SJCRH30 (cell line): ENCODE measurements at places on chromosomes 4 and X. TPM values are rescaled to one million over a fixed set of nuclear protein-coding genes. Genes with fewer than 3 reads are reported as not detected.

DNA sequence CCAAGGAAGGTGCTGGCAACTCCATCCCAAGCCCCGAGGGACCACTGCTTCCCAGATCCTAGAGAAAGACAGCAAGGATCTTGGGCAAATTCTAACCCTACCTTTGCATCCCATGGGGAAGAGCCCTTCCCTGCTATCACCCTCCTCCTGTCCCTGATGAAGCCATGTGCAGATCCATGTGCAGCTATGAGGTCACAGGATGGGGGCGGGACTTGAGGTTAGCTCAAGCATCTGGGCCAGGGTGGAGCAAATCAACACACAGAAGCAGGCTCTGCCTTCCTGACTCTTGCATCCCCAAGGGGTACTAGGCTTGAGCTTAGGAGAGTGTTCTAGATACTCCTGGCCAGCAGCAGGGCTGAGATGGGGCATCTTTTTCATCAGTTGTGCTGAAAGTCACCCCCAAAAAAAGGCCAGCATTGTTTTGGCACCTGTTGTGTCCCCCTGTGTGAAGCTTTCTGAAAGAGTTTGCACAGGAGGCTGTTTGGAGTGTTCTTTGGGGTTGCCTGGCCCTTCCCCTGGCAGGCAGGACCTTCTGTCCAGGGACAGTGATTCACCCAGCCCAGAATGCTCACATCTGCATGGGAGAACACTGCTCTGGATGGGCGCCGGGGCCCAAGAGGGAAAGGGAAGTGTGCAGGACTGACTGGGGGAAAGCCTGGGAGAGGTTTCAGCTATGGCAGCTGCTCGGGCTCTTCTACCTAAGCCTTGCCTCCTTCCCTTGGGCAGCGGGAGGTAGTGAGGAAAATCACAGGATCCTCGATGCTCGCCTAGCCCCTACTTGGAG is 50.8 kb downstream of the PRPS1 start:
- H3K36me3 ChIP-seq: no peaks in the 10 kb centered on the region
- H3K4me1 ChIP-seq: peaks cover 5% of the 10 kb centered on the region
- no peaks in the 10 kb centered on the region for H3K27me3 ChIP-seq
- H3K27ac ChIP-seq: no peak overlapping the region
- peak; percentile 48 for DNase-seq
- no peak overlapping the region for H3K4me3 ChIP-seq

DNA sequence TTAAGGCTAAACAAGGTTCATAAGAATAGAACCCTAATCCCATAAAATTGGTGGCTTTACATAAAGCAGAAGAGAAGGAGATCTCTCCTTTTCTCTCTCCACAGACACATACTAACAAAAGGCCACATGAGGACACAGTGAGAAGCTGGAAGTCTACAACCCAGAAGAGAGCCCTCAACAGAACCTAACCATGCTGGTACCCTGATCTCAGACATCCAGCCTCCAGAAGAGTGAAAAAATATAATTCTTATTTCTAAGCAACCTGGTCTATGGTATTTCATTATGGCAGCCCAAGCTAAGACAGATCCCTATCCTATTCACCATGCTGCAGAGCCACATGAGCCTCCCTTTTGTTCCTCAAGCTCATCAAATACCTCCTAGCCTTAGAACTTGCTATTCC is 195.5 kb downstream of the ANTXR2 start:
- no peak for DNase-seq
- no peak overlapping the region for H3K4me3 ChIP-seq
- no peaks in the 10 kb centered on the region for H3K36me3 ChIP-seq
- no peaks in the 10 kb centered on the region for H3K27me3 ChIP-seq

LSM6 gene
- total RNA-seq: 66.7 and 79.6 TPM in 2 replicates

JADE3 gene
- 4.5 and 5.5 TPM in 2 replicates for total RNA-seq

DNA sequence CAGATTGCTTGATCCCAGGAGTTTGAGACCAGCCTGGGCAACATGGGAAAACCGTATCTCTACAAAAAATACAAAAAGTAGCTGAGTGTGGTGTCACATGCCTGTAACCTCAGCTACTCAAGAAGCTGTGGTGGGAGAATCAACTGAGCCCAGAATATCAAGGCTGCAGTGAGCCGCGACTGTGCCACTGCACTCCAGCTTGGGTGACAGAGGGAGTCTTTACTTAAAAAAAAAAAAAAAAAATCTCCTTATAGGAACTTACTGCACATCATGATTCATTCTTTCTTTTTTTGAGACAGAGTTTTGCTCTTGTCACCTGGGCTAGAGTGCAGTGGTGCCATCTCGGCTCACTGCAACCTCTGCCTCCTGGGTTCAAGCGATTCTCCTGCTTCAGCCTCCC is 24.3 kb downstream of the UPF3B start:
- H3K27me3 ChIP-seq: no peaks in the 10 kb centered on the region
- peaks cover 40% of the 10 kb centered on the region for H3K36me3 ChIP-seq
- H3K4me3 ChIP-seq: no peak overlapping the region

DNA sequence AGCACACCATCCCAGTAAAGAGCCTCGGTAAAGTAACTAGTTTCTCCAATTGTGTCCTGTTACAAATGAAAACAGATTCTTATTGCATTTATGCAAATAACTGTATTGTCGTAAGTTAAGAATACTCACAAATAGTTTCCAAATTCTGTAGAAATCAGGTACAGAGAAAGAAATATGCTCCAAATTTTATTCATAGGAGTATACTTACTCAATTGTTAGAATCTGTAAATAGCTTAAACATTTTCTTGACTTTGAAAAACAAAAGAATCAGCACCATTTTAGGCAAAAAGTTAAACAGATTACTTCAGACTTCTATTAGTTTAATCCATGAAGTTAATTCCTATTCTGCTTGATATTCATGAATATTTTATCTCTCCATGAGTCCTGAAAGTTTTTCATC is 10.7 kb downstream of the CNGA1 start:
- no peaks in the 10 kb centered on the region for H3K27me3 ChIP-seq
- no peaks in the 10 kb centered on the region for H3K4me1 ChIP-seq
- no peaks in the 10 kb centered on the region for H3K36me3 ChIP-seq
- no peak overlapping the region for H3K4me3 ChIP-seq

GRCh38 chr4:168853770-168854169 is 156.3 kb downstream of the CBR4 start:
- no peak overlapping the region for H3K4me3 ChIP-seq
- H3K27me3 ChIP-seq: no peaks in the 10 kb centered on the region
- H3K27ac ChIP-seq: peak overlapping the region; percentile 35

DNA sequence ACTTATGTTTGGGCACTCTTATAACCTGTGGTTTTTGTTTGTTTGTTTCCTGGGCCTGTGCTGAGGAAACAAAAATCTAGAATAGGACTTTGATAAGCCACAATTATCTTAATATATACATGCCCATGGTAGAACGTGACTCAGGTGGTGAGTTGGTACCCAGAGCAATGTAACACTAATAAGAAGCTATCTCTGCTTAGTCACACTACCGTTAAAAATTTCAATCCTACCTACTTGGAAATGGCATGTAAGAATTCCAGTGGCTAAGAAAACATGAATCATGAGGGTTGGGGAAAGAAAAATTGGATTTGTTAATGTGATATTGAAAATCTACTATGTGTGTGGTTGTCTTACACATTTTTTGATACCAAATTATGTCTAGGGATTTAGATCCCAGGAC is 30.5 kb upstream of the ADGRG2 start:
- no peaks in the 10 kb centered on the region for H3K4me1 ChIP-seq
- H3K27me3 ChIP-seq: no peaks in the 10 kb centered on the region
- DNase-seq: no peak
- no peaks in the 10 kb centered on the region for H3K36me3 ChIP-seq
- no peak overlapping the region for H3K27ac ChIP-seq
- no peak overlapping the region for H3K4me3 ChIP-seq

DNA sequence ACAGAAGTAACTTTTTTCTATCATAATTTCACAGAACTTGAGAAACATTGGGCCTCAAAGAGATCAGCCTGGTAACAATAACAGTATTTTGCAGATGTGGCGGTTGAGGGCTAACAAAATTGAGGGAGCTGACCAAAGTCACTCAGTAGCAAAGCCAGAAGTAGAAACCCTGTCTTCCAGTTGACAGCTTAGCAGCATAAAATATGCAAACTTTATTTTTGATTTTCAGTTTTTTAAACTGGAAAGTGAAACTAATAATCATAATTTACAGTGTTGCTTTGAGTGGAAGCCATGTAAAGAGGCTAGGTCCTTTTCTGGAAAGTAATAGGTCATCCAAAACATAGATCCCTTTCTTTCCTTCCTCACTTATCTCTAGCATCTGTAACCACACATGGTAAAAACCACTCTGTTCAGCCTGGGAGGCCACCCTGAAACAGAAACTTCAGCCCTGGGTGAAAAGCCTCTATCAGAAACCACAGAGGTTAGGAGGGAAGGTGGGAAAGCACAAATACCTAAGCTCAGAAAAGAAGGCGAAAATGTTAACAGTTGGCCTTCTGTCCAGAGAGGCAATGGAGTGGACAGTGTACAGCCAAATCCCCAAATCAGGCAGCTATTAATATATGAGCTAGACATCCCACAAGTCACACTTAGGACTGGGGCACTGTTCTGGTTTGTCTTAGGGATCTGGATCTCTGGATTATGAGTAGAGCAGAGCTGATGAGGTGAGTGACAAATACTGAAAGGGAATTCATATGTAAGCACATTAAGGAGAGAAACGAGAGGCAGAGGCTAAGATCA is 61.1 kb upstream of the ARSJ start:
- peak; percentile 96 for DNase-seq
- H3K4me3 ChIP-seq: 0 out of 2 replicates have a peak overlapping the region, but pooled peaks have one; percentile 2
- H3K4me1 ChIP-seq: peaks cover 63% of the 10 kb centered on the region
- no peaks in the 10 kb centered on the region for H3K36me3 ChIP-seq
- no peaks in the 10 kb centered on the region for H3K27me3 ChIP-seq
- H3K27ac ChIP-seq: peak overlapping the region; percentile 85

BGN gene
- total RNA-seq: 0.15 and 0.16 TPM in 2 replicates

- no peak within 1 kb of the TSS for H3K27ac ChIP-seq
- H3K4me1 ChIP-seq: no peaks in the 10 kb centered on the region
- DNase-seq: no peak
- H3K27me3 ChIP-seq: no peaks in the 10 kb centered on the region
- no peaks in the 10 kb centered on the region for H3K36me3 ChIP-seq
These were observed at the start of gene BANK1 for GRCh38 chr4:101790521-101791181. Gene BANK1 (plus strand): TSS chr4:101790730. CDS start chr4:101790881, 151 bp downstream.

DNA sequence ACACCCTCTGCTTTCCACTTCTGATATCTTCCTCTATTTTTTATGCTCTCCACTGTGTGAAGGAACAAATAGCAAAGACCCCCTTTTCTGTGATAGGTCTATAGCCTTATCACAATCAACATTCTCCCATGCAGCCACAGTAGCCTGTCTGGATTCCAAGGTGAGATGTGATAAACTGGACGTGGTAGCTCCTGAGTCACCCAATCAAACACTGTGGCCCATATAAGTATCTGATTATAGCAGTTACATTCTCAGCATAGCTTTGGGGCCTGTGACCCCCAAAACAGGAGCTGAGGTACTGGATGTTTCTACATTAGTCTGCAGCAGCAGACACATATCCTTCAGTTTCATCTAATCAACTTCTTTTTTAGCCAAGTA is 172.7 kb upstream of the IGFBP7 start:
- H3K36me3 ChIP-seq: no peaks in the 10 kb centered on the region
- H3K4me1 ChIP-seq: no peaks in the 10 kb centered on the region
- DNase-seq: no peak

DNA sequence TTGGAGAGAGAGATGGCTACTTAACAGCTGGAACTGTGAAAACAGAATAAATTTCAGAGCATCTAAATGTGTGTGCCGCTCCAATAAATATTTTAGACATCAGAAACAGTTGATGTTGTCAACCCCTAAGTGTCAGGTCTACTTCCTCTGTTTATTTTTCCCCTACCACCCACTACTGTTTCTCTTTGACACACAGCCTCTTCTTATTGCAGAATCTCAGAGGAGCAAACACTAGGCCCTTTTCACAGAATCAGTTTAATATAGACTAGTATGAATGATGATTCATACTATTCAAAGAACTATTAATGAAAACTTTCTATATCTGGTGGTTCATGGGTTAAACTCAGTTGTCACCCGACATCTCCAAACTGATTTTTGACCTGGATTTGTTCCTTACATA is 33.9 kb downstream of the NAA11 start:
- H3K4me1 ChIP-seq: no peaks in the 10 kb centered on the region
- DNase-seq: no peak
- H3K4me3 ChIP-seq: no peak overlapping the region
- H3K36me3 ChIP-seq: no peaks in the 10 kb centered on the region

DNA sequence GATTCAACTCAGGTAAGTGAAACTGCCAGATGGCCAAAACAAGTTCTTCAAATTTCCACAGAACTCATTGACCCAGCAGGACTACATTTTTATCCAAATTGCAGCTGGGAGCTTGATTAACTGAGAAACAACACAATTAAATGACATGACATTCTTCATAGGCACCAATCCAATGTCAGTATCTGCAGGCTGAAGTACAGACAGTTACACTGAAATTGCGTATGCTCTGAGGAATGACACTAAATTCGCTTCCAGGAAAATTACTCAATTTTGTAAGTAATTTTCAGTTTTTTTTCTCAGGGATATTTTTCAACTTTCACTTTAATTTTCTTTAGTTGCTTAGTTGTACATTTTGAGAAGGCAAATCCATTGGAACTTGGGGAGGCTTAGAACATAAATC is 4.5 kb downstream of the C1GALT1C1 start:
- no peaks in the 10 kb centered on the region for H3K4me1 ChIP-seq
- no peaks in the 10 kb centered on the region for H3K36me3 ChIP-seq
- H3K27ac ChIP-seq: no peak overlapping the region
- no peak for DNase-seq
- no peaks in the 10 kb centered on the region for H3K27me3 ChIP-seq
